Suprapubic skin (tissue), 4 donors: ENCODE measurements at places on chromosomes 6 and 20.

DNA sequence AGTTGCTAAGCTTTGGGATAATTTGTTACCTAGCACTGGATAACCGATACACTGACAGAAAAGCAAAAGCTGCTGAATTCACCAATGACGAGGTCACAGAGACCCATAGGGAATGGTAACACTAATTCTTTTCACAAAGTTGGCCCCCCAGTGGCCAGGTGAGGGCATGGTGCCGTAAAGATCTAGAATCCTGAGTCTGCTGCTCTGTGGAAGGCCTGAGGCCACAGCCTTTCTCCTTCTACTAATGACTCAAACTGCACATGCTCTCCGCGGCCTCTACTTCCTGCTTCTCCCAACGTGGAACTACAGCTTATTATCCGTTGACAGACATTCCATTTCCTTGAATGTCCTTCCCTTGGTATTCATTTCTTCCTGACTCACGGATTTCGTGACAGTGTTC lies 127.1 kb downstream of the OPRM1 start:
- no peak for DNase-seq

GRCh38 chr6:161151660-161152526 lies 122.0 kb downstream of the AGPAT4 start:
- DNase-seq: no peak

- DNase-seq: no peak
Measured at GRCh38 chr20:2932498-2932897, 59.2 kb downstream of the PTPRA start.

GRCh38 chr6:116278854-116279231 lies 887 bp downstream of the TSPYL1 start:
- DNase-seq: no peak

DNA sequence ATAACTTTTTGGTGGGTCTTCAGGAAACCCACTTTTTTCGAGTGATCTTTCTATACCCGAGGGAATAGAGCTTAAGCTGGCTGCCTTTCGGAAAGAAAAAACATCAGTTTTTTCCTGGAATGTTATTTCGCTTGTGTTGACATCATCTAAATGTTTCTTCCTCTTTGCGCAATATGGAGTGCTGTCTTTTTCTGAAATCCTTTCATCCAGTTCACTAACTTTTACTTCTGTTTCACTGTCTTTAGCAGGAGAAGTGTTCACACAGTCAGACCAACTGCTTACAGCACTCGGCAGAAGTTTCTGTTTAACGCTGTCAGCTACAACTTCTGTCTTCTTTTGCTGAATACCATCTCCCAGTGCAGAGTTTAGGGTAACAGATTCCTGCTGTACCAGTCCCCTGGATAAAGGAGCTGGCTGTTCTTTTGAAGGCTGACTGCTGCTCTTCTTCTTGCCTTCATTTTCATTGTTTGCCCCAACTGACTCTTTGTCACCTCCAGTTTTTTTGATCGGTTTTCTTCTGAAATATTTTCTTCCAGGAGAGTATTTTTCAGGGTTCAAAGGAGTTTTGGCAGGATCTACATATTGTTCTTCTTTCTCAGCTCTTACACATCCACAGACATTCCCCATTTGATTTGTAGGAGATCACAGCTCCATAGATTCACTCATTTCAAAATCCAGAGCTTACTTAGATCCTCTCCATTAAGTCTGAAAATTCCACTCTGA lies 50.0 kb upstream of the DST start:
- DNase-seq: no peak

GRCh38 chr6:96948631-96949030 lies 24.1 kb downstream of the KLHL32 start:
- no peak for DNase-seq

GRCh38 chr6:132122871-132123270 lies 171.7 kb upstream of the CCN2 start:
- no peak for DNase-seq

DNA sequence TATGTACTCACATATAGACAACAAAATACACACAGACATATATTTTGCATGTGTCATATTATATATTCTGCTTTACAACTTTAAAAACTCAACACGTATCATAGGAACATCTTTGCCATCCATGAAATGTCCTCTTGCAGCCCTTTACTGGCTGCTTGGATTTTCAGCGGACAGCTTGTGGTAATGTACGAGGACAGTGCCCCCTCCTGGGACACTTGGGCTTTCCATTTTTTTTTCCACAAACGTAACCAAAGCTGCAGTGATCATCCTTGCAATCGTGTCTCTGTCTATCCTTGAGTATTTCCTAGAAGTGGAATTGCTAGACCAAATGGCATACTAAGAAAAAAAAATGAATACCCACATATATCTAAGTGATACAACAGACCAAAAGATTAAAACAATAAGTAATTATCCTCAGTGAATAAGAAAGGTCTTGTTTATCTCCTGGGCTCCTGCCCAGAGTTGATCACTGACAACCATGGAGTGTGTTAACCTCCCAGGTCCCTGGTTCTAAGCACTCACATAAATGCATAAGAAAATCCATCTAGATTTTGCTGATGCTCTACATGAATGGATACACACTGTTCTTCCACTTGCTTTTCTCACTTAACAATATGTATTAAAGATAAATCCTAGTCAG lies 18.1 kb downstream of the BPI start:
- no peak for DNase-seq

- DNase-seq: no peak
Measured at GRCh38 chr6:16282370-16282769, 44.0 kb downstream of the GMPR start.
